ENCODE measurements at places on chromosomes 7 and 10.

- DNase-seq: no peak
Measured at GRCh38 chr7:28125431-28126409, 54.9 kb downstream of the JAZF1 start.

DNA sequence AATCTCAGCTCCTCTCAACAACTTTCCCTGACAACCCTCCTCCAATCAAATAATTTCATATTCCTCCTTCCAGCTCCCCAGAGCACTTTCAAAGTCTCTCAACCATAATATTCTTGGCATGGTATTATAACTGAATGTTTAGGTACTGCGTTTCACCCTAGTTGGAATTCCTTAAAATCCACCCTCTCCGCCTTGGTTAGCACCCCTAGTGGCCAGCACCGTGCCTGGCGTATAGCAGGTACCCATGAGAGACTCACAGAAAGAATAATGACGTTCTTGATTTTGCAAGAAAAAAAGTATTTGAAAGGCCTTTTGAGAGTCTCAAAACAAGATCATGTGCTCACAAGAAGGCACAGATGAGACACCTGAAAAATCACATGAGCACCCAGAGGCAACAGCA is 50.9 kb downstream of the GLI3 start:
- DNase-seq: no peak

DNA sequence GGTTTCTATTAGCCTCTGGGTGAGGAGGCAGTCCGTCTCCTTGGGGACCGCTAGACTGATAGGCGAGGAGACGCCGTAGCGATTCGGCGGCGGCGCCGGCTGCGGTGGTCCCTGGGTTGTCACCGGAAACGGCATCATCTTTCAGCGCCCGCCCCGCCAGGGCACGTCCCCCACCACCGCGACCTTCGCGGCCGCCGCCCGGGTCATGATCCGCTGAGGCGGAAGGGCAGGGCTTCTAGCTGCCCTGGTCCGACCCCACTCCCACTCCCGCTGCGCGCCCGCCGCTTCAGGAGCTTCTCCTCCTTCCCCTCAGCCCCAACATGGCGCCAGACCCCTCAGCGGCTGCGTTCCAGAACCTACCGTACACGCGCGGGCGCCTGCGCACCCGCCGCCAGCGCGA is at the start of gene PAPOLB:
Gene PAPOLB, minus strand, starts transcription at position 358 of the 400 bp plus-strand sequence. Its CDS starts 220 bp downstream, at position 138.
- no peak for DNase-seq

GRCh38 chr7:129748356-129749109 is 137.0 kb downstream of the NRF1 start:
- no peak for DNase-seq

GRCh38 chr10:72850861-72851260 is 42.7 kb upstream of the OIT3 start:
- DNase-seq: no peak

GRCh38 chr7:29453021-29453420 is 110.6 kb upstream of the PRR15 start:
- no peak for DNase-seq

All from spleen (tissue), 13 donors.